Activated CD4-positive, alpha-beta T cell treated with anti-CD3 and anti-CD28 coated beads, Interleukin-2, amount 50 U/mL, for 48 hours (primary cell): ENCODE measurements at places on chromosomes 3 and 15.

- DNase-seq = no peak
Observed at GRCh38 chr3:78494851-78495250, 1272.9 kb downstream of the ROBO1 start.

- no peak for DNase-seq
Observed at GRCh38 chr3:94115482-94115881, 52.6 kb downstream of the NSUN3 start.

DNA sequence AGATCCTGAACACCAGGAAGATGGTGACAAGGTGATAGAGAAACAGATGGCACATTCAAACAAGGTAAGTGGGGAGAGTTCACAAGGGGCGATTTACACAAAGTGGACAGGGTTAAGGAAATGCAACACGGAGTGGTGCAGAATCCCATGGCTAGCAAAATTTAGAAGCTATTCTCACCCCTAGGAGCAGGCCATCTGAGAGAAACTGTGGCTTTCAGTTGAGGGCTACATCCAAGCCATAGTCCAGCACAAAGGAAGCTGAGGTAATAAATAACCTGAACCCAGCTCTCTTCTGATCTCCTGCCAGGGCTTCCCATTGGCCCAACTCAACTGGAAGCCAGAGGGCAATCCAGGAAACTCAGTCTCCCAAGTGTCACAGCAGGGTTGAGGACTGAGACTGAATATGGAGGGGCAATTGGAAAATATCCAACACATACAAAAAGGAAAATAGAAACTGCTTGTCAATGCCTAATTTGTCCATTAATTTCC lies 1.2 kb upstream of the ZNF445 start:
- DNase-seq = no peak

GRCh38 chr3:42463093-42463492 lies 39.4 kb upstream of the VIPR1 start:
- DNase-seq = no peak

DNA sequence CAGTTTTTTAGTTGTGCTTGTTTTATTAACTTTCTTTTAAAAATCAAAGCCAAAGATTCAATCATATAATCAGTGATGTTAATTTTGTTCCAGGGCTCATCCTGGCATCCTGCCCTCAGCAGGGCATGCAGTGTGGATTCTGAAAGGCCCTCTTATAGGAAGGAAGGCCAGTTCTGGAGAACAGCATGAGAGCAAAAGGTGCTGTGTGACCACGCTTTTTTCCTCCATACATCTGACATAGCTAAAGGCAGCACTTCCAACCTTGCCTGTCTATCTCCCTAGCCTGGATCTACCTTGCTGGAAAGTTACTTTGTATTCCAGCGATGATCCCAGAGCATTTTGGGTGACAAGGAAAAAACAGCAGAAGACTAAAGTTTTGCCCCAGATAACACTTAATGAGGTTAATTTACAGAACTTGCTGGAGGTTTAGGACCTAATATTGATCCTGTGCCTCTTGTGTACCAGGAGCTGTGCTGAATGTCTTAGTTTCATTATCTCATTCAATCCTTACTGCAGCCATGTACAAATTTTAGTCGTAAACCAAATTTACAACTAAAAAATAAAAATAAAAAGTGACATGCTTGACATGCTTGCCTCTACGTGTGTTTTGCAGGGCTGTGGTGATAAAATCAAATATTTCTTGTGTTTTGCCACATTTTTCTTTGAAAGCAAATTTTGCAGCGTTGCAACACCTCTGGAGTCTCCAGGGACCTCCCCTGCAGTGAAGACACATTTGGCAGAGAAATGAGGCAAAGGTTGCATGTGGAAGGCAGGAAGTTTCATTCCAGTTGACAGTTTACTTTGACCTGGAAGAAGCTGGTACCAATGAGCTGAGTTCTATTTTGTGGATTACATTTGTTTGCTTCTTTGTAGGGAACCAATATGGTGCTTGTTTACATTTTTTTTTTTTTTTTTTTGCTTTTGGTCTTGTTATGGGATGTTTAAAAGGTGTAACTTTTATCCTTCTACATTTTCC lies 13.2 kb downstream of the IL1RAP start:
- DNase-seq = no peak

GRCh38 chr15:96882121-96882772 lies 551.7 kb downstream of the NR2F2 start:
- DNase-seq = no peak

DNA sequence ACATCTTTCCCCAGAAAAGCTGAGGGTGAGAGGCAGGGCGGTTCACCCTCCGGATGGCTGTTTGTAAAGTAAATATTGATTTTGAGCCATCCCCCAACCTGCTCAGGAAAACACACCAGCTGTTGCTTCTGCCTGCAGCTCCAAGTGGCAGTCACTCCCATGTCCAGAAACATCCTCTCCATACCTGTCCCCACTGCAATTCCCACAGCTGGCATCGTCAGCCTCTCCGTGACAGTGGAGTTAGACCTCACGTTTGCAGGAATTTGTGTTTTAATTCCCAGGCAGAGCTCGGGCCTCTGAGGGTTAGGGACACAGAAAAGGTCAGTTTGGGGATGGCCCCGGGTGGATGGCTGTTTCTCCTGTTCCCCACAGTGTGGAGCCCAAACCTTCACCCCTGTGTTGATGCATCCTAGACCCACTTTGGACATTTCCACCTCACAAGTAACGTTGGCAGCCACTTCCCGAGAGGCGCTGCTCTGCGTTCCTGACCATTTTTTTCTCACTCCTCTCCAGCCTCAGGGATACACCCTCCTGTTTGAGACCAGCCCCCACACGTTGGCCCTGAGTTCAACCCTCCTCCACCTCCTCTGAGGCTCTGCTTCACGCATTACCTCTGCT lies 11.8 kb upstream of the FAM174B start:
- DNase-seq = no peak

GRCh38 chr3:122921791-122922651 lies 105.5 kb downstream of the SEMA5B start:
- peak; percentile 28 for DNase-seq

DNA sequence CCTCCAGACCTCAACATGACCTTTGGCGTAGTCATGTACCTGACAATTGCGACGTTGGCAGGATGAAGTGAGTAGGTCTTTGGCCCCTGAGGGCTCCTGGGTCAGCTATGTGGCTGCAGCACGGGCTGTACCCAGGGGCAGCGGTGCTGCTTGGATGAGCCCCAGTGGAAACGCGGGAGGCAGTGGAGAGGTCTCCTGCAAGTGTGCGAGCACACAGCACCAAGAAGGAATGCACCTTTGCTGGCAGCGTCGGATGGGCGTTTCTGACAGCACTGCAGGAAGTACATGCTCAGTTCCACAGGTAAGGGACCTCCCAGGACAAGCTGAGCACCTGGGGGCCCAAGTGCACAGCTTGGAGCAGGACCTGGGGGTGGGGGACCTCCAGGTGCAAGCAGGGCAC lies 67.4 kb upstream of the UNC13C start:
- DNase-seq = no peak
